PC-3 (cell line): ENCODE measurements at places on chromosomes 7 and 10.
A peak's percentile ranks its signal among the peaks of the same experiment; 100 is the strongest.

DNA sequence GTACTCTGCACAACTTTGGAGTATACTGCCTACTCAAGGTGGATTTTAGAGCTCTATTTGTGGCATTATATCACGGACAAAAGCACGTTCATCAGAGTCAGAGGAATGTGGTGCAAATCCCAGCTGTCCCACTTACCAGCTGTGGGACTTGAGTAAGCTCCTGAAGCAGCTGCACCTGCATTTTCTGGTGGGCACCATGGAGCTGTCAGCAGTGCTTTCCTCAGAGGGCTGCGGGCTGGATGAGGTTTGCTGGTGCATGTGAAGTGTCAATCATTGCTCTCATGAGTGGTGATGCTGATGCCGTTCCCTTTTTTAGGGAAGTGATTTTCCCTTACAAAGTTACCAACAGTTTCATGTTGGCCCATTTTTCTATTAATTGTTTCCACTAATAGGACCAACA, 53.4 kb downstream of the EGFR start:
- no peak for DNase-seq

DNA sequence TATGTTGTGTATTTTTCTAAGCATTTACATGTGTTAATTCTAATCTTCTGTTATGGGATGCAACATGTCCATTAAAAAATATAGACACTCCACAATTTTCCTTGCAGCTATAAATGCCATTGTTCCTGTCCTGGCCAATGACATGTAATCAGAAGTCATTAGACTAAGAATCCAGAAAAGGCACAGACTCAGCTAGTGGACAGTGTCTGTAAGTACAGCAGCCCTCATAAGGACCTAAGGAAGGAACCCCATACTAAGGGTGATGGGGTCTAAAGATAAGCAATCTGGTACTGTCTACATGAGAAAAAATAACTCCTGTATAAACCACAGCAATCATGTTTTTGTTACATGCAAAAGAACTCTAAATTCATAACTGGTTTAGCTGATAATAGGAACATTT, 115.9 kb downstream of the GPR85 start:
- DNase-seq = peak; percentile 11

DNA sequence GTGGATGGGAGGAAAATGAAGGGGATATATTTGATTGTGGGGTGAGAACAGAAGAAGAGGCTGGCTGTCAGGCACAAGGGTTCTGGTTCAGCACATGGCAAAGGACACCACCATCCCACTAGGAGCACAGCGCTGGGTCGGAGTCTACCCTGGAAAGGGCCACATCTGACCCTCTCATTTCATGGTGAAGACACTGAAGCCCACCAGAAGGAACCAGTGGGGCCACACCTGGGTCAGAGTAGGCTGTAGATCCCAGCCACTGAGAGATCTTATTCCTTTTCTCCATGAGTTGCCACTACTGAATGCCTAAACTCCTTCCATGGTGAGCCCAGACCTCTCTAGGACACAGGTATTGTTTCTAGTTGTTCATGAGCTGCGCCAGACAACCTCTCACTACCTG, 25.8 kb downstream of the SFTPD start:
- DNase-seq = no peak

- no peak for DNase-seq
These were observed 2.3 kb downstream of the SLC29A3 start for GRCh38 chr10:71321386-71321785.

DNA sequence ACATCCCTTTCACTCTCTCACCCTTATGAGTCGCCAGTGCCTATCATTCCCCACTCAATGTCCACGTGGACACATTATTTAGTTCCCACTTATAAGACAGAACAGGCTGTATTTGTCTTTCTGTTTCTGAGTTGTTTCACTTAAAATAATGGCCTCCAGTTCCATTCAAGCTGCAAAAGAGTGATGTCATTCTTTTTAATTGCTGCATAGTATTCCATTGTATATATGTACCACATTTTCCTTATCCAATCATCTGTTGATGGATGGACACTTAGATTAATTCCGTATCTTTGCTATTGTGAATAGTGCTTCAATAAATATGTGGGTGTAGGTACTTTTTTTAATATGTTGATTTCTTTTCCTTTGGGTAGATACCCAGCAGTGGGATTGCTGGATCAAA, 79.1 kb downstream of the ZNF365 start:
- DNase-seq = no peak

DNA sequence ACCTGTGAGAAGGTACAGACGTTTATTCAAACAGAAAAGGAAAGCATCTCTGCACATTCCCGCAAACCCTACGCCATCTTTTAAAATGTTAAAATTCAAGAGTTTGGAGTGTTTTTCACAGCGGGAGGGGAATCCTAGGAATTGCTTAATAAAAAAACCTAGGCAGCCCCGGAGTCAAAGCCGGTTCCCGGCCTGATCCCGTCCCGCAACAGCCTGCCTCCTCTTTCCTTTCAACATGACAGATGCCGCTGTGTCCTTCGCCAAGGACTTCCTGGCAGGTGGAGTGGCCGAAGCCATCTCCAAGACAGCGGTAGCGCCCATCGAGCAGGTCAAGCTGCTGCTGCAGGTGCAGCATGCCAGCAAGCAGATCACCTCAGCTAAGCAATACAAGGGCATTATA, 123.0 kb upstream of the VSTM2A start:
- no peak for DNase-seq

DNA sequence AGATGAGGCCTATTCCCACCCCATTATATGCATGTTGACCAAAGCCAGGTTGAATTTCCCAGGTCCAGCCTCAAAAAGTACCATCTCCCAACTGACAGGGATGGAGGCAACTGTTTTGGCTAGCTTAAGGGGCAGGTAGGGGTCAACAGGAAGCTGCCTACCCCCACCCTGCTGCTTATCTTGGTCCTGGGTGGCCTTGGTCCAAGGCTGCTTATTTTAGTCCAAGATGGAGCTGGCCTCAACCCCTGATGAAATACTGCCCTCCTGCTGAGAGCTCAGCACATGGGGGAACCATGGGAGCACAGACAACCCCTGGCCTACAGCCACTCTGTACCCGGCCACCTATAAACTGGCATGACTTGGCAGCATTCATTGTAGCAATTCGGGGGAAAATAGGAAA, 23.1 kb downstream of the MYO1G start:
- no peak for DNase-seq

DNA sequence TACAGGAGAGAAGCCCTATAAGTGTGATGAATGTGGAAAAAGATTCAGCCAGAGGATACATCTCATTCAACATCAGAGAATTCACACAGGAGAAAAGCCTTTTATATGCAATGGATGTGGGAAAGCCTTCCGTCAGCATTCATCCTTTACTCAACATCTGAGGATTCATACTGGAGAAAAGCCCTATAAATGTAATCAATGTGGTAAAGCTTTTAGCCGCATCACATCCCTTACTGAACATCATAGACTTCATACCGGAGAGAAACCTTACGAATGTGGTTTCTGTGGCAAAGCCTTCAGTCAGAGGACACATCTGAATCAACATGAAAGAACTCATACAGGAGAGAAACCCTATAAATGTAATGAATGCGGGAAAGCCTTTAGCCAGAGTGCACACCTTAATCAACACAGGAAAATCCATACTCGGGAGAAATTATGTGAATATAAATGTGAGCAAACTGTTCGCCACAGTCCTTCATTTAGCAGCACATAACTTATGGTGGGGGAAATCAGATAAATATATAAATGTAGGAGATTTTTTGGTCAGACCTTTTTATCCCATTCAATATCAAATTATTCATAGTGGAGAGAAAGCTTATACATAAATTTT, 12.1 kb upstream of the MRPS17 start:
- no peak for DNase-seq

GRCh38 chr10:73168465-73168803, 515 bp downstream of the FAM149B1 start:
- DNase-seq = no peak

GRCh38 chr10:96043893-96044715, 721 bp downstream of the CCNJ start:
- peak; percentile 28 for DNase-seq

DNA sequence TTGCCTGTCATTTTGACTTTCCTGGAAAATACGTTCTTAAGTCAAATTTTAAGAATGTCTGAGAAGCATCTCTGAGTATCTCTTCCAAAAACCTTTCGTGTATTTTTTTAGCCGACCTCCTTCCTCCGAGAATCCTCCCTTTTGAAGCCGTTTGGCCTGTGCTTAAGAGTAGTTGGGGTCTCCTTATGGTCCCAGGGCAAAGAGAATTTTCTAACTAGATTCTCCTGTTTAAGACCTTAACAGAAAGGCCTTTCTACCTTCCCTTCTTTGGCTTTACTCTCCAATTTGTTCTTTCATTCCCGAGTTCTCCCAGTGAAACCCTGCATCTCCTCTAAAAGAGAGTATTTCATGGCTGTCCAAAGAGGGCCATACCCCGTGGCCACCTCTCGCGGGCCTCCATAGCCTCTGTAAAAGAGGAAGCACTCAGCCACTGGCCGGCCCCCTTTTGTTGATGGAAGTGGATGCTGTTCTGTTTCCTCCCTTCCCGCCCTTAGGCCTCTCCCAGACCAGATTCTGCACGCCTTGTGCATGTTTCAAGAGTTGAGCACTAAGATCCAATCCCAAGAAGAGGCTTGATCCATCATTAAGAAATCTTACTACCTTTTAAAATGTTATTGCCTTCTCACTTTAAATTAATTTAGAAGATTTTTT, 6.6 kb upstream of the FEZF1 start:
- no peak for DNase-seq

DNA sequence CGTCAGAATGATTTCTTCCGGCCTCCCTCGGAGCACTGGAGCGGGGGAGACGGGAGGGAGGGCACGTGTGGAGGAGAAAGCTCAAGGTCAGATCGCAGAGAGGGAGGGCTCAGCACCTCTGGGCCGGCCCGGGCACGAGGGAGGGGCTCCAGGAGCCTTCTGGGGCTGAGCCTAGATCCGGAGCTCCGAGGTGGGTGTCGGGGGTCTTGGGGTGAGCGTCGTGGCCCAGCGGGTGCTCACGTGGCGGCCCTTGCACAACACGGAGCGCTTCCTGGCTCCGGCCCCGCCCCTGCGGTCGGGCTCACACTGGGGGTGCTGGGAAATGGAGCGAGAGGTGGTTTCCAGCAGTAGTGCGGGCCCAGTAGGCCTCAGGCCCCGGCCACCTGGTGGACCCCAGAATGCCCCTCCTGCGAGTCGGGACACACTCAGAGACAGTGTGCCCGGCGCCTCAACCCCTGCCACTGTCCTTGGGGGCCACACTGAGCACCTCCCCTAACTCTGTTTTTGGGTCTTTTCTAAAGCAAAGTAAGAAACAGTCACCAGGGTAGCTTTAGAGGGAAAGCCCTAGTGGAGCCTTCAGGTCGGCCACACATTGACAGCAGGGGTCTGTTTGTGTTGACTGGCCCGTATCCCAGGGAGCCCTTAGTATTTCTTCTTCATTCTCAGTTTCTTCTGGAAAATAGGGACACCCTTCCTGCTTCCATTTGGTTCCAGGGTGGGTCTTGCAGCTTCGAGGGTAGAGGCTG, 798 bp downstream of the PPIF start:
- peak; percentile 90 for DNase-seq

DNA sequence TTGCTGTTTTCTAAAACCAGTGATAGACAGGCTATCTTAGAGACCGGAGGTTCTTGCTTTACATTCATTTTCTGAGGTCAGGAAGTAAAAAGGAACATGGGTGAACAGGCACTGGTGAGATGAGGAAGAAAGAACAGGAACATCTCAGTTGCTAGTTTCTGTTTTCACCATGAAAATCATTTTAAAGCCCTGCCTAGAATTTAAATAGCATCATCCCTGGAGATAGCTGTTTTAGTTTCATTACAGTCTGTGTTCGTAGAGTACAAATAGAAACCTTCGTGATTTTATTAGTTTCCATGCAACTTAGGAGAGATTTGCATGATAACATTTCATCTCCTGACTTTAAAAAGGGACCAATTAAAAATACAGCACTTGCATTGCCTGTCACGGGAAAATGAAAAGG, 14.7 kb downstream of the KCNMA1 start:
- DNase-seq = no peak

- no peak for DNase-seq
These were observed 79.3 kb downstream of the MKI67 start for GRCh38 chr10:128046953-128047290.

GRCh38 chr10:63801166-63801565, 280.0 kb downstream of the REEP3 start:
- no peak for DNase-seq

GRCh38 chr7:69374044-69374425, 224.2 kb upstream of the AUTS2 start:
- no peak for DNase-seq

DNA sequence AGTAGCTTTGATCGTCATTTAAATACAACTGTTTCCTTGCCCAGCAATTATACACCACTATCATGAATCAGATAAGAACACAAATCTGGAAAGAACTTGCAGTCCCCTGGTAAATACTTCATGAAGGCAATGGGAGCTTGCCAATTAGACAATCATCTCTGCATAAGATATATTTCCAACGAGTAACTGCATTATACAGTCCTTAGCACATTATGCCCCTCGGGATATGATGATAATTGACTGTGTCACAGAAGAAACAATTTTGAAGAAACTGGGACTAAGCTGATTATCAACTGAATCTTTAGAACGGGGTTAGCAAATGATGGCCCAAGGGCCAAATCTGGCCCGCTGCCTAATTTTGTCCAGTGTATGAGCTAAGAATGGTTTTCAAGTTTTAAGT, 155.7 kb downstream of the TRIL start:
- DNase-seq = no peak
